ENCODE measurements at places on chromosomes 4 and X.

DNA sequence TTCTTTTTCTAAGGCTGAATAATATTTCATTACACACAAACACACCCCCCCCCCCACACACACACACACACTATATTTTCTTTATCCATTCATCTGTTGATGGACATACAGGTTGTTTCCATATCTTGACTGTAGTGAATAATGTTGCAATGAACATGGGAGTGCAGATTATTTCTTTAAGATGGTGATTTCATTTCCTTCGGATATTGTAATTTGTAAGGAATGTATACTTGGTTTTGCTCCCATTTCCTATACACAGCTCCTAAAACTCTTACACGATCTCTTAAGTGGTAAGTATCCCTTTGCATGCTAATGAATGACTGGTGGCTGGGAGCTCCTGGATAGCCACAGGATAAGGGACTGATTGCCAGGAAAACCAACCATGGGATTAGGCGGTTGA, 14.7 kb upstream of the RBMXL3 start:
- DNase-seq: no peak

- DNase-seq: no peak
These were observed 9.1 kb downstream of the ARHGAP36 start for GRCh38 chrX:131067216-131067615.

DNA sequence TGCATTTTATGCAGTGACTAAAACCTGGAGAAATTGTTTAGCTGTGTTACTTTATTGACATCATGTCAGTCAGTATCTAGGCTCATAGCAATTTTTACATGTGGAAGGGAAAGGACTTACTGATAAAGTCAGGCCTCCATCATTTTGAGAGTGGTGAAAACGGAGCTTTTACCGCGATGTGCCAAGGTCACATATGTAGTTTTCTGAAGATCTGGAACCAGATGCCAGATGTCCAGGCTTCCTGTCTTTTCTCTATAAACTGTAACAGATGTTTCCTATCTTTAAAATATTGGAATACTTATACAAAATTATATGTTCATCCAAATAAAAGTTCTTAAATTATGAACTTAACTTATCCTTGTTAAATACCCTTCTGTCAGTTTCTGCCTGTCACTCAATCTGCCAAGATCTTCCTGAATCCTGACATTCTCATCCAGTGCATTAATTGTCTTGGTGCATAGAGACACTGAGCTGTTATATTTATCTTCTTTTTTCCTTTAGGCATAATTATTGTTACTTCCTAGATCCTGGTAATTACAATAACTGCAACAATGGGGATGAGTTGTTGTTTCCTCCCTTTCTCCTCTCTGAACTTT, 1646.2 kb upstream of the TENM3 start:
- no peak for DNase-seq

- no peak for DNase-seq
These were observed 74.1 kb upstream of the STOX2 start for GRCh38 chr4:183831026-183831446.

DNA sequence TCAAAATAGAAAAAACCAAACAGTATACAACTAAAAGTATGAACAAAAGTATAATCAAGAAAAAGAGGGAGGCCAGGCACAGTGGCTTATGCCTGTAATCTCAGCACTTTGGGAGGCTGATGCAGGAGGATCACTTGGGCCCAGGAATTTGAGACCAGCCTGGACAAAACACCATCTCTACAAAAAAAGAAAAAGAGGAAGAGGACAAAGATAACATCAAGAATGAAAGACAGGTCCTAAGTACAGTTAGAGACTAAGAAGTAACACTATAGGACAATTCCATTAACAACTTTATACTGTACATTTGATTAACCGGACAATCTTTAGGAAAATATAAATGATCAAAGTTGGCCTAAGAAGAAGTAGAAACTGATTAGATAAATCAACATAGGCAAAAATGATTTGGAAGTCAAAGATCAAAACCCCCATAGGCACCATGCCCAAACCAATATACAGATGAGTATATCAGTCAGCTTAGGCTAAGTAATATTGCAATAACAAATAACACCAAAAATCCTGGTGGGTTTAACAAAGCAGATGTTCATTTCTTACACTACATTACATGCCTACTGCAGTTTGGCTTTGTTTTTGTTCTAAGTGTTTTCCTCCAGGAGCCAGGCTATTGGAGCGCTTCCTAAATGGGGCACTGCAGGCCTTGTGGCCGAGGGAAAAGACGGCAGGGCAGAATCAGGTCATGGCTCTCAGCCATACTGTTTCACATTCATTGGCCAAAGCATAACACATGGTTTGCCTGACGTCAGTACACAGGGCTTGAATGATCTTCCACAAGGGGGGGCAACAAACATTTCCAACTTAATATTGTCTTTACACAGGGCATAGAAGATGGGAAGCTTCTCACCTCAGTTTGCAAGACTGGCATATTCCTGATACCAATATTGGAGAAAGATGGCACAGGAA, 42.2 kb upstream of the HGFAC start:
- DNase-seq: no peak

DNA sequence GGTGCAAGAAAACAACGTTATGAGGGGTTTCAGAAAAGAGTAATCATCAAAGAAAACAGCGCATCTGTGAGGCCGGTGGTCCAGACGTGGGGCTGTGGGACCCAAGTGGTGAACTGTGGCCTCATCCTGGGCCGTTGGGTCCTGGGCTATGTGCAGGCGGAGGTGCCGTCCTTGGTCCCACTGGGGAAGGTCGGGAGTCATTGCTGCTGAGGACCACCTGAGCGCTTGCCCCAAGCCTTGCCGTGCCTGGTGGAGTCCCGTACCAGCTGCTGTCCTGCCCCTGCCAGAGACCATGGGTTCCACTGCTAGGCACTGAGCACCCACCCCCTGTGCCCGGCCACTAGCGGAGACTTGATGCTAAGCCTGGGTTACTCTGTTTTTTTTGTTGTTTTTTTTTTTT, 25.5 kb upstream of the UVSSA start:
- DNase-seq: no peak

DNA sequence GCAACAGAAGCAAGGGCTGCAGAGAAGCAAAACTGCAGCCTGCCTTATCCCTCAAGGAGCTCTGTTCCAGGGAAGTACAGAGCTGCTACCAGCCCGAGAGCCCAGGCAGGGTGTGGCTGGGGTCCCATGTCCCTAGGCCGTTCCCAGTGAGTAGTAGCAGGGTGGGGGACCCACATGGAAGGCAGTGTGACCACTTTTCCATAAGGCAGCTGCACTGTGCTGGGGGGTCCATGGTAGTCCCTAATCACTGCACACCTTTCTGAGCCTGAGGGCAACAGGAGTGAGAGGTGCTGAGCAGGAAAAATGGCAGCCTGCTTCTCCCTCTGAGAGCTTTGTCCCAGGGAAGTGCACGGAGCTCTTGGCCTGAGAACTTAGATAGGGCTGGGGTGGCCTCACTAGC, 135.9 kb downstream of the SH3BGRL start:
- DNase-seq: no peak

GRCh38 chrX:132088864-132089263, 39.0 kb downstream of the FRMD7 start:
- DNase-seq: no peak

All from stimulated activated naive CD8-positive, alpha-beta T cell treated with anti-CD3 and anti-CD28 coated beads, Interleukin-15, Interleukin-2, amounts not matched to agents 100 U/mL and 50 U/mL, for 24 hours (primary cell).